Naive thymus-derived CD8-positive, alpha-beta T cell (primary cell): ENCODE measurements at places on chromosomes 7 and 10.

DNA sequence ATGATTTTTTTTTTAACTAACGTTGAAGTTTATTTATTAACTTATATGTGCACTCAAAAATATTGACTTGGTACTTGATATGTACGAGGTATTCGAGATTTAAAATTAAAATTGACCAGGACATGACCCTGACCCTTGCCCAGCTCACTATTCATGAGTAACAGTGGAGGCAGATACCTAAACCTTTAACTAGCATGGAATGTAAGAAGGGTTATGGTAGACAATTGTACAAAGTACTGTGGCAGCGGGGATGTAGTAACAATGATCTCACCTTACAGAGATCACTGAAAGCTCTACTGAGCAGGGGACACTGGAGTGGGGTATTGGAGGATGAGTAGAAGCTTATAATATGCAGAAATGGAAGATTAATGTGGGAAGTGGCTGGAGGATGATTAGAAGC lies 60.8 kb downstream of the ADRA2A start:
- DNase-seq, result no peak

DNA sequence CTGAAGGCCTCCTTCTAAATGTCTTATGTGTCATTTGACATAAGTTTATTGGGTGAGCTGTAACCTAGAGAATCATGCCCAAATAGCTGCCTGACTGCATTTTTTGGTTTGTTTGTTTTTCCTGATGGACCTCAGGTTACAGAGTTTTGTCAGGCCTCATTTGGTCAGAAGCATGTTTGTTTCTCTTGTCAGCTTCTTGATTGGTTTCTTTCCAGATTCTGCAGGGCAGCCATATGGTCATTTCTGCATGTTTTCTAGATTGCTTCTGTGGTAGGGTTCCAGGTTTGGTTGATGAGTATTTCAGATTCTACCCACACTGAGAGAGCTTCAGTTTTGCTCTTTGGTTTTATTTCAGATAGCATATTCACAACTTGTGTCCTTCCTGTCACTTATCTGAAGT lies 28.0 kb downstream of the GLCCI1 start:
- DNase-seq, result no peak

- no peak for DNase-seq
These were observed 60.1 kb downstream of the ERCC6 start for GRCh38 chr10:49478819-49479218.

- no peak for DNase-seq
These were observed 74.6 kb upstream of the GDF10 start for GRCh38 chr10:47225219-47225927.

DNA sequence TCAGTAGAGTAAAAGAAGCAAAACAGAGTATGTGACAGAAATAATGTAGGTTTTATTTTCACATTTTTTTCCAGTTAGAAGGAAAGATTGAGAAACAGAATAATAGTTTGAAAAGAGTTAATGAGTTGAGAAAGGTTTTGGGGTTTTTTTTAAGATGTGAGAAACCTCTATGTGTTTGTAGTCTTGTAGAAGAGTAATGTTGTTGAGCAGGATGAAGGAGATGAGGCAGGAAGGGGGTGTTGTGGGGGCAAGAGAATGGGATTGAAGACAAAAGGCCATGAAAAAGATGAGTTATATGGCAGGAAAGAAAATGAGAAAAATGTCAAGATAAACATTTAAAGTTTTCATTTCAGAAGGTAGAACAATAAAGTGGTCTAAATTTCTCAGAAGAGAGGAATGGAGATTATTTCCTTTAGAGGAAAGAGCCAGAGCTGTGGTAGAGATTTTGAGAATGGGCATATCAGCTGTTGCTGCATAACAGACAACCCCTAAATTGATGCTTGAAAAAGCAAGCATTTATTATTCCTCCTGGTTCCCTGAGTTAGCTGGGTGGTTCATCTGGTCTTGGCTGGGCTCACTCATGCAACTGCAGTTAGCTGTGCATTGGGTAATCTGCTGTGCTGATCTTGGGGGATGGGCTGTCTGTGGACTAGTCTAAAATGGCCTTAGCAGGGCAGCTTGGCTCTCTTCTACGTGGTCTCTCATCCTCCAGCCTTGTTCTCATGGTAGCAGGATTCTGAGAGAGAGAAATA lies 27.1 kb downstream of the PCGF5 start:
- no peak for DNase-seq

- no peak for DNase-seq
These were observed 41.7 kb downstream of the CTBP2 start for GRCh38 chr10:125118701-125119100.

- no peak for DNase-seq
These were observed 163.3 kb downstream of the USP6NL start for GRCh38 chr10:11448190-11448544.

DNA sequence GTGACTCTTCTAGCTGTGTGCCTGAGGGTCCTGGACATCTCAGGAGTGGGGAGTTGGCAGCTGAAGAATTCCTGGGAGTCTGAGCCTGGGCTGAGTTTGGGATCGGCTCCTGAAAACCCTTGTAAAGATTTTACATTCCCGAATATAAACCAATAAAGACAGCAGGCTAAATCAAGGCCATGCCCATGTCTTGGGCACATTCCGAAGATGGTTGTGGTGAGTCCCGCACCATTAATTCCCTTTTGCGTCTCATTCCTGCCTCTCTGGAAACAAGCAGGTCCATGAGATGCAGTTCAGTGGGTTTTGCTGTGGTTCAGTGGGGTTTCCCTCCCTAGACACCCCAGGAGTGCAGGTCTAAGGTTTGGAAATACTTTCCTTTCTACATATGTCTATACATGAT lies 90.9 kb downstream of the COL26A1 start:
- no peak for DNase-seq

DNA sequence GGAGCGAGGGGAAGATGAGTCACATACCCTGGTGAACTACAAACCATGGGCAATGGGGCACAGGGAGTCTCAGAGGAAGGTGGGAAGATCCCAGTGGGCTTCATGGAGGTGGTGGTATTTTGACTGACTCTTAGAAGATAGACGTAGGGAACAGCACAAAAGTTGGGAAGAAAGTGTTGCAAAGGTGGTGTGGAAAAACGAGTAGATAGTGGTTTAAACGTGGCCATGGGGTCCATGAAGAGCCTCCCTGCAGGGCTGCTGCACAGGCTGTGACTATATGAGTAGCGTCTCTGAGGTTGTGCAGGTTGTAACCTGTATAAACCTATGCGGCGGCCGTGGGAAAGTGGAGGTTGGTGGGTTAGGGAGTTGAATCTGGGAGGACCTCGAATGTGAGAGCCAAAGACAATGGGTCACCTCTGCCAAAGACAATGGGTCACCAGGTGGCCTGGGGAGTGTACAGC lies 13.8 kb downstream of the LZTS2 start:
- no peak for DNase-seq

DNA sequence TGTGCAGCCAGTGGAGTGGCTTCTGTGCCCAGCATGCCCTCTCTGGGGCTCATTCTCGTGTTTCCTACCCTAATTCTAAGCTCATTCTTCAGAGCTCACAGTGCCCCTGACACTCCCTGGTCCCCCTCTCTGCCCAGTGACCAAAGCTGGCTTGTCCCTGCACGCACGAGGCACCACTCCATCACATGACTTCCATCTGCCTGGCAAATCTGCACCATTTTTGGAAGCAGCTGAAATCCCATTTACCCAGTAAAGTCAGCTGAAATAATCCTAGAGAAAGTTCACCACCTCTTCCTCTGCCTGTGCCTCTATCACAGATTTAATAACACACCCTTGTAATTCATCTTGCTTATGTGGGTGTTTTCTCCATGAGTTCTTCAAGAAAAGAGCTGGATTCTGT lies 616.9 kb downstream of the PTPRN2 start:
- DNase-seq, result no peak

DNA sequence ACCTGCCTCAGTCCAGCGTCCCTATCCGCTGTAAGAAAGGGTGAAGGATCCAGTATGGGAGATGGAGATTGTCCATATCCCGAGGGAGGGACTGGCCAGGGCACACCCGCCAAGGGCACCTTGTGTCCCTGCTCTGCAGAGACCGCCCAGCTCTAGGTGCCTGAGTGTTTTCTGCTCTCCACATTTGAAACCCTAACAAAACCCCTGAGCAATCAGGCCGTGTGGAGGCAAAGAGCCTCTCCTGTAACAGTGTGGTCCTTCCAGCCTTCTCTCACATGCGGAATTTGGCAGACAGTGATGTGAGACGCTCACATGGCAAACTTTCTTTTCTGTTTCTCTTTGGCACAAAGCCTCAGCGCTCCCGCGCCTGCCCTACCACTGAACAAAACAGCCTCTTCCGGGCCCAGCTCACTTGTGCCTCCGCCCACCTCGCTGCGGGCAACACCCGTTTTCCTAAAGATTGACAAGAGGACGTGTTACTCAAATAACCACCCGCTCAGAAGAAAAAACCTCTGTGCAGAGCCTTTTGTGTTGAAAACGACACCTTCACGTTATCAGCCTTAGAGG lies 514.8 kb downstream of the DNAJB6 start:
- DNase-seq, result peak; percentile 60

DNA sequence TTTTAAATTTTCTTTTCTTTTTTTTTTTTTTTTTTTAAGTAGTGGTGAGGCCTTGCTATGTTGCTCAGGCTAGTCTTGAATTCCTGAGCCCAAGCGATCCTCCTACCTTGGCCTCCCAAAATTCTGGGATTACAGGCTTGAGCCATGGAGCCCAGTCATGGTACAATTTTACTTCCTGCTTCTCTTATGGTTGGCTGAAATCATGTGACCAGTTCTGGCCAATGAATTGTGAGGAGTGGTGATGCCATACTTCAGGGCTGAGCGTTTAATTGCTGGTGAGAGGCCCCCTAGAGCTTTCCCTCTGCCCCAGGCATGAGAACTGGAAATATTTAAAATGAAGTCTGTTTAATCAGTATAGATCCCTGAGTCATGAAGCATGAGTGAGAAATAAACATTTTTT lies 22.2 kb upstream of the BAIAP2L1 start:
- no peak for DNase-seq

- no peak for DNase-seq
These were observed 36.8 kb downstream of the HK1 start for GRCh38 chr10:69315100-69315542.

DNA sequence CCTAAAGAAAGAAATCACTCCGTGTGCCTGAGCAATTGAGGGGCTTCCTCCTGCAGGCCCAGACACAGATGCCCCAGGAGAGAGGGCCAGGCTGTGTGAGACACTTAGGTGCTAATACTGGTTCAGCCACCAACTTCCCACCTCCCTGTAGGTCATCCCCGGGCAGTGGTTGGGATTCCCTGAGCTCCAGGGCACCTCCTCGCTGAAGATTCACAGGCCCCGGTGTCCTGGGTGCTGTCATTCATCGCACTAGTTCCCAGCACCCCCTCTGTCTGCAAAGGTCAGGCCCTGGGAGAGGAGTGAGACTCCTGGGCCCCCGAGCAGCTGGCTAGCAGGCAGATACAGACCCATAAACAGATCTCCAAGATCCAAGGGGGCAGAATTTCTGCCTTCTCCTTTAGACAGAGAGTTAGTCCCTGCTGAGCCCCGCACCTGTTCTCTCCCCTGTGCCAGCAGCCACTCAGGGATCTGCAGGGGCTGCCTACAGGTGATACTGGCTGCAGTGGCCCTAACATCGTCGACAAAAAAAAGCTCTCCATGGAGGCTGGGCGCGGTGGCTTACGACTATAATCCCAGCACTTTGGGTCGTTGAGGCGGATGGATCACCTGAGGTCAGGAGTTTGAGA lies 38.2 kb upstream of the GTF2I start:
- DNase-seq, result no peak

- DNase-seq, result no peak
These were observed 64.9 kb downstream of the LCOR start for GRCh38 chr10:96896884-96897589.

- no peak for DNase-seq
These were observed 203.6 kb downstream of the VTI1A start for GRCh38 chr10:112650588-112651030.

DNA sequence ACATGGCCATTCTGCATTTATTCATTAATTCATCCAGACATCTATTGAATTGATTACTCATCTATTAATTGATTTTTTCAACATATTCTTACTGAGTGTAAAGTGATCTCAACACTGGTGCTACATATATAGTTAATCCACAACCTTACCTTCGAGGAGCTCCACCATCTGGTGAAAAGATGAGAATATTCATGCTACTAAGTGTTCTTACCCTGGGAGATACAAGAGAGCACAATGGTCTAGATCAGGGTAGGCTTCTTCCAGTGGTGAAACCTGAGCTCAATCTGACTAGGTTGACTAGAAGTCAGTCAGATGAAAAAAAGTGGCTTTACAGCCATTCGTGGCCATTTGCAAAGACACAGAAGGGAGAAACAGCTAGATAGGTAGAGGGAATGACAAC lies 507.4 kb downstream of the ANKRD7 start:
- no peak for DNase-seq

- no peak for DNase-seq
These were observed 56.5 kb downstream of the LYZL1 start for GRCh38 chr10:29345144-29345909.

- DNase-seq, result no peak
These were observed 153.7 kb downstream of the DOCK4 start for GRCh38 chr7:112052498-112052897.

DNA sequence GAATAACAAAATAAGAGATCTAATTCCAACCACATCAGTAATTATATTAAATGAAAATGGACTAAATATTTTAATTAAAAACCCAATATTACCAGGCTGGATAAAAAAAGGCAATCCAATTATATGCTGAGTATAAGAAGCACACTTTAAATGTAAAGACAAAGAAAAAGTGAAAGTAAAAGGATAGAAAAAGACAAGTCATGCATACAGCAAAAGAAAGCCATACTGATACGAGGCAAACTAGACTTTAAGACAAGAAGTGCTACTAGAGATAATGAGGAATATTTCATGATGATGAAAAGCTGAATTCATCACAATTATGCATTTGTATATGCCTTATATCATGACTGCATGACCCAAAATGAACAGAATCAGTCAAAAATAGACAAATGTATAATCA lies 628.6 kb downstream of the PHTF2 start:
- DNase-seq, result no peak

DNA sequence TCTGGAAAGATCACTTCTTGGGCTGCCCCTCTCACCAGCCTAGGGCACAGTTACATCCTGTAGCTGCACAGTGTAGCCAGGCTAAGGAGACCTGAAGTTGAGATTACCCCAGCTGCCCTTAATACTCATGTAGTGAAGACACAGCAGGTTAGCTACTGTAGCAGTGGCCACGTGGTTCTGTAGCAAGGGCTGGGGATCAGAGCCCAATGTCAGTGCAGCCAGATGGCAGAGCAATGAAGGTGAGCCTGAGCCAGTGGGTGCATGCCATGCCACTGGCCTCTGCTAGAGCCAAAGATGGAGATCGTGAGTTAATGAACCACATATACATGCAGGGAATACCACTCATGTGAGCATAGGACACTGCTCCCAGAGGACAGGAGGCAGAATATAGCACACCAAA lies 15.5 kb downstream of the AMPH start:
- DNase-seq, result no peak

GRCh38 chr7:77415476-77415822 lies 700 bp downstream of the GSAP start:
- DNase-seq, result peak; percentile 36

GRCh38 chr10:79355420-79356017 lies 8.2 kb downstream of the PPIF start:
- DNase-seq, result no peak

- no peak for DNase-seq
These were observed 660 bp downstream of the VCL start for GRCh38 chr10:73998623-73998928.
